ENCODE measurements at places on chromosomes 5 and 9.
A peak's percentile ranks its signal among the peaks of the same experiment; 100 is the strongest.

GRCh38 chr5:154097031-154097430 is 58.3 kb downstream of the MFAP3 start:
- no peak for DNase-seq

GRCh38 chr5:89072842-89073672 is 190.1 kb upstream of the MEF2C start:
- no peak for DNase-seq

GRCh38 chr9:35510754-35511428 is 21.0 kb downstream of the RUSC2 start:
- peak; percentile 99 for DNase-seq

DNA sequence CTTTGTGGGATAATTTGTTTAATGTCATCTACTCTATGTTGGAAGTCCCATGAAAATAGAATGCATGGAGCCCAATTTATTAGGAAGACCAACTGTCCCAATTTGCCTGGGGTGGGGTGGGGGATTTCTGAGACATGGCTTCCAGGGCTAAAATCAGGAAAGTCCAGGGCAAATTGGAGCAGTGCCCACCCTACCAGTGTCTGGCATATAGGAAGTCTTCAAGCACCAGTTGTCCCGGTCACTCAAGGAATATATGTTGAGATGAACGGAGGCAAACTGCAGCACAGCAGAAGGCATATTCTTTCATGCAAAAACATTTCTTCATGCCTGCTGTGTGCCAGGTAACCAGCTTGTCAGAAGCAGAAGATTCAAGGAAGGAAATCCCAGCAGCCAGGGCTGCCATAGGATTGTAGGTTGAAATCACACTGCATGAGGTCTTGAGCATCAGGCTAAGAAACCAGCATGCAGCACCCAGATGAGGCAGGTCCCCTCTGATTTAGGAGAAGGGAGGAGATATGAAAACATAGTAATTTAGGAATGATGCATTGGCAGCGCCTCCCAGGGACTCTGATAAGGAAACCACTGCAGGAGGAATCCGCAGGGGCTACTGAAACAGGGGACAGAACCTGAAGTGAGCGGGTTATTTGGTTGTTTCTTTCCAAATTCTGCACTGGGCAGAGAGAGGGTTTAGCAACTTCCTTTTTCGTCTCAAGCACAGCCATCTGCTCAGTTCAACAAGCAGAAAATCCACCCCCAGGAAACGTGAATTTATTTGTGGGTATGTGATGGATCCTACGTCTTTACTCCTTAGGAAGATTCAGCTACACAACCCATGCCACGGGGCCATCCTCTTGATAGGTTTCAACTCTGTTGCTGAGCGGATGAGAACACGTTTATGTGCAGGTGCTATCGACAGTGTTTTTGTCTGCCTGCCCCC is 112.6 kb upstream of the CPEB4 start:
- DNase-seq: no peak

- no peak for DNase-seq
These were observed 1905.8 kb upstream of the ACO1 start for GRCh38 chr9:30478684-30479083.

DNA sequence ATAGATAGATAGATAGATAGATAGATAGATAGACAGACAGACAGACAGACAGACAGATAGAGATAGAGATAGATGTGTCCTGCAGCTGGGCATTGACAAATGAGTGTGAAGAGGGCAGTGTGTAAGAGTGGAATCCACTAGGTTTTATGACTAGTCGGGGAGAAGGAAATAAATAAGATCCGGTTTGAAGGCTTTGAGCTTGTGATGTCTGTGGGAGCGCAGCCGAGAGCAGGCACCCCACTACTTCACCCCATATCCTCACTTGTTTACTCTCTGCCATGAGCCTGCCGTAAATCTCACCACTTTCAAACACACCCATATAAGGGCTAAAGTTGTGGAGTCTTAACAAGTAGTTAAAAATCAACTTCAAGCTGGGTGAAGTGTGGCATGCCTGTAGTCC is 1.4 kb upstream of the SUSD1 start:
- DNase-seq: no peak

DNA sequence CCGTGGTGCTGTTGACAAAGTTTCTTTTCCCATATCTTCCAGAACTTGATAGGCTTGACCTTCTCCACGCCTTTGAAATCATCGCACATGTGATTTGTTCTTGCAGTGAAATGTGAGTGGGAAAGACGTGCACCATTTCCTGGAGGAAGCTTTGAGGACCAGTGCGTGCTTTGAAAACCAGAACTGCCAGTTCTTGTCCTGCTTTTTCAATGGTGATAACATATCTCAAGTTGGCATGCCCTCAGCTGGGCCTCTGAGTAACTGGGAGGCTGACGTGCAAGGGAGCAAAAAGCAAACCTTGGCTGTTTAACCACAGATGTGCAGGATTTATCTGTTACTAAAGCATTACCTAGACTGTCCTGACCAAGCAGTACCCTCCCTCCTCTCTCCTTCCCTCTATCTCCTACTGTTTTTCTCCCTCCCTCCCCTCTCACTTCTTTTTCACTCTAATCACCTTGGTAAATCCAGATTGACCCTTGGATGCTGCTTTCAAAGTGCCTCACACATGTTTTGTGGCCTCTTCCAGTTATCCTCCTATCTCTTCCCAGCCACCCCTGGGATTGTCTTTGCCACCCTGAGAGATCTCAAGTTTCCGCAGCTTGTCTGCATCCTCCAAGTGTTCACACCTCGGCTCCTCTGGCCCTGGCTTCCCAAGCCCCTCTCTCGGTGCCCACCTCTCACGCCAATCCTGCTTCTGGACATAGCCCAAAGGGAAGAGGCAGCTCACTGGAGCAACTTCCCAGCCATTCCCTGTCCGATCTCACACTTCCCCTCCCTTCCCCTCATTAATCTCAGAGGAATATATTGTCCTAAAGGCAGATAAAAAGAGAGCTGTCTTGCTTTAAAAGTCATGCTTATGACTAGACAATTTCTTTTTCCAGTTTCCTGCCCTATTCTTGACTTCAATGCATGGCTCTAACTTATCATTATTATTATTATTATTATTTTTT is 198.3 kb downstream of the ERCC6L2 start:
- DNase-seq: no peak

- no peak for DNase-seq
These were observed 19.2 kb upstream of the FGFR4 start for GRCh38 chr5:177067503-177067902.

- DNase-seq: no peak
These were observed 958 bp downstream of the CD180 start for GRCh38 chr5:67195406-67196275.

Data from fibroblast of skin of right biceps (primary cell).